T-helper 22 cell (primary cell): ENCODE measurements at places on chromosomes 11 and 22.

GRCh38 chr11:122089111-122089510 lies 26.9 kb downstream of the BLID start:
- no peak for DNase-seq

GRCh38 chr11:67160872-67161783 lies 42.1 kb downstream of the KDM2A start:
- DNase-seq = no peak

DNA sequence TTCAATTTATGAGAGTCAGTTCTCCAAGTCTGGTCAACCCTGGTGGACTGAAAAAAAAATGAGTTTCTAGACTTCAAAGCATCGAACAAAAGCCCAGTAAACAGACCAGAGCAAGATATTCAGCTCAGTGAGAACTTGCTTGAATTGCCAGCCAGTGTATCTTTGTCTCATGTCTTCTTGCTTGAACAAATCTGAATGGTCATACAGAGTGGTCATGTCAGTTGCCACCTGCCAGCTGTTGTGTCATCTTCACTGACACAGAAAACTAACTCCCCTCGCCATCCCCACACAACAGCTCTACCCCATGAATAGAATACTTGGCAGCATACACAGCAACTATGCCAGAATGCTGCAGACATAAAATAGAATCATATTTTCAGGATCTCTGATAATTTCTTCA lies 27.5 kb upstream of the CALCB start:
- DNase-seq = no peak

- DNase-seq = no peak
These were observed 176.2 kb downstream of the BUD13 start for GRCh38 chr11:116596346-116597260.

DNA sequence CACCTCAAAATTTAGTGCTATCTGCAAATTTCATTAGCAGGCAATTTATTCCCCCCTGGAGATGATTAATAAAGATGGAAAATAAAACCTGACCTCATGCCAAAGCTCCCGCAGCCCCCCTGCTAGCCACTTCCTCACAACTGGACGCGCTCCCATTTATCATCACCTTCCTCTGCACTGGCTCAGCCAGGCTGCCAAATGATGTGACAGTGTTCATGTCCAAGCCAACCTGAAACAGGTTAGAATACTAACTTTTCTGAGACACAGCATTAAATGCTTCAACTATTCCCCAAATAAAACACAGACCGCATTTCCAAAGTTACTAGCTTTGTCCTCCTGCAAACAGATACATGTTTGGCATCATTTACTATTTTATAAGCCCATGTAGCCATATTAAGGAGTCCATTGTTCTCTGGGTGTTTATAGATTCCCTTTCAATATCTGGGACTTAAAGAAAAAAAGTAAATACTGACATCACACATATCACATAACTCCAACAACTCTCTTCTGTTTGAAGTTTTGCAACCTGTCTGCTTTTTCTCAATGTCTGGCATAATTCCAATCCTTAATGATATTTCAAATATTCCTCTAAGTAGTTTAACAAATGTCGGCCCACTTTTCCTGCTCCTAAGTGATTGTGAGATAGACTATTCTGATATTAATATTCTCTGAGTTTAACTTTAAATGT lies 829.7 kb upstream of the FAT3 start:
- DNase-seq = no peak

DNA sequence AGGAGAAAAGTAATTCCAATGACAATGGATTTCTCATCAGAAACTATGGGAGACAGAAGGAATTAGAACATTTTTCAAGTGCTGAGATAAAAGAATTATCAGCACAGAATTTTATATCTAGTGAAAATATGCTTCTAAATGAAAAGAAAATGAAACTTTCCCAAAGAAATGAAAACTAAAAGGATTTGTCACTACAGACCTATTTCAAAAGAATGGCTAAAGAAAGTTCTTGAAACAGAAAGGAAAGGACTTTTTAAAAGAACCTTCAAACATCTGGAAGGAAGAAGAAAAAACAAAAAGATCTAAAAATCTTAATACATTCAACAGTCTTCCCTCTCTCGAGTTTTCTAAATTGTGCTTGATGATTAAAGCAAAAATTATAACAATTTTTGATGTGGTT lies 255.4 kb downstream of the FAM76B start:
- DNase-seq = no peak

DNA sequence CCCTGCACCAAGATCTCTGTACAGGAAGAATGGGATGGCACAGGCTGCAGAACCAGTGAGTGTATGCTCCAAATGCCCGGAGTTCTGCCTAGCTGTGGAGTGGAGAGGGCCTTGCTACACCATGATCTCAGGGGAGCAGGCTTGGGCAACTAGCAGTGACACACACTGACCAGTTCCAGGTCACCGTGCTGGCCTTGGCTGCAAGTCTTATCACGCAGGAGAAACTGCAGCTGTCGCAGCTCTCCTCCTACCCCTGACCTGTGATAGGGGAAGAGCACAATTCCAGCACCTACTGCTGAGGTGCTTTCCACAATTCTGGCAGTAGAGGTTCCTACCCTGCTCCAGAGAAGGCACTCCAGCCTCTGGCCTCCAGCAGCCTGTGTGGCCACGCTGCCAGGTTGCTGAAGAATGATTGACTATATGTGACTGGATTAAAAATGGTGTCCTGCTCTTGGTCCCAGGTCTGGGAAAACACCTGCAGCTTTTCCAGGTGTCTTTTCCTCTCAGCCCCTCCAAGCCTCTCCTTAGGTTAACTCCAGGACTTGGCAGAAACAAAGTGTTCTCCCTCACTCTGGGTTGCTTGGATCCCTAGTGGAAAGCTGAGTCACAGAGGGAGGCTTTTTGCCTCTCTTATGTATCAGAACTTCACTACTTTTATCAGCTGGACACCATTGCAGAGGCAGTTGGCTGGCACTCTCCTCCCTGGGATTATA lies 43.3 kb upstream of the PTPN5 start:
- no peak for DNase-seq

GRCh38 chr22:37337204-37337943 lies 55.1 kb downstream of the CYTH4 start:
- DNase-seq = no peak

- DNase-seq = no peak
These were observed 10.4 kb upstream of the MRGPRD start for GRCh38 chr11:68990995-68991780.

DNA sequence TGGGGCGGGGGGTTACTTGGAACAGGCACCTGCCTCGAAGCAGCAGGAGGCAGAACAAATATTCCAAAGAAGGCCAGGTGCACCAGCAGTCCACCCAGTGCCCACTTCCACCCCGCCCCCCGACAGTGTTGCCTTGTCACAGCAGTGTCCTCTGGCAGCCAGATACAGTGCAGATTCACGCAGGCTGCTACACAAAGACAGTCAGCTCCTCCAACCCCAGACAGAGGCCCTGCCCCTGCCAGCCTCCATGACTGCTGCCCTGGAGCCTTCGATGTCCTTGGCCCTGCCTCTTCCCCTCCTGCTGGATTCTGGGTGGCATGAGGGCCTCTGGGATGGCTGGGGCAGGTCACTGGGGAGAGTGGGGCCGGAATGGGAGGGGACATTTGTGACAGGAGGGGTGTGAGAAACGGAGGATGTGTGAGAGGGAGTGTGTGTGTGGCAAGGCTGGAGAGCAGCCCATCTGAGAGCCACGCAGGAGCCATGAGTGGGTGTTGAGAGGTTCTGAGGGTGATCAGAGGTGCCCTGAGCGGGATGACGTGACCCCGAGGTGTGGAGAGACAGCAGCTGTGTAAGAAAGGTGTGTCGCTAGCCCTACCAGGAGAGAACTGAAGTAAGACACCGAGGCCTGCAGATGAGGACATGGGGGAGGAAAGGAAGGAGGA lies 173.7 kb downstream of the CEP164 start:
- no peak for DNase-seq

- DNase-seq = no peak
These were observed 788 bp downstream of the CD82 start for GRCh38 chr11:44565953-44566949.
